ENCODE measurements at places on chromosomes 16 and 17.

- DNase-seq: no peak
These were observed 398 bp downstream of the LGALS9 start for GRCh38 chr17:27631411-27631760.

DNA sequence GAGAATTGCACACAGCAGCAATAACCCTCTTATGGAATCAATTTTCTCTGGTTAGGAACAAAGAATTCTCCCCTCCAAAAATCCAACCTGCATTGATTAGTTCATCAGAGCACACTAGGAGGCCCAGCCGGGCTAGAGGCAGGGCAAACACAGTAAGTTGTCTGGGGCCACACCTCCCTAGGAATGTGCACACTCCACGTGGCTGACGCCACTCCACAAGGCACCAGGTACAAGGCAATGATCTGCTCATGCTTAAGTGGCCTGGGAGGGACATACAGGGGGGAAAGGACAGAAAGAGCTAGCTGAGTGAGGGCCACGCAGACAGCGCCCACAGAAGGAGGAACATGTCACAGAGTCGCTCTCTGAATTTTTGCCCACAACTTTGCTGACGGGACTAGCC, 107.6 kb downstream of the SLC39A11 start:
- DNase-seq: no peak

DNA sequence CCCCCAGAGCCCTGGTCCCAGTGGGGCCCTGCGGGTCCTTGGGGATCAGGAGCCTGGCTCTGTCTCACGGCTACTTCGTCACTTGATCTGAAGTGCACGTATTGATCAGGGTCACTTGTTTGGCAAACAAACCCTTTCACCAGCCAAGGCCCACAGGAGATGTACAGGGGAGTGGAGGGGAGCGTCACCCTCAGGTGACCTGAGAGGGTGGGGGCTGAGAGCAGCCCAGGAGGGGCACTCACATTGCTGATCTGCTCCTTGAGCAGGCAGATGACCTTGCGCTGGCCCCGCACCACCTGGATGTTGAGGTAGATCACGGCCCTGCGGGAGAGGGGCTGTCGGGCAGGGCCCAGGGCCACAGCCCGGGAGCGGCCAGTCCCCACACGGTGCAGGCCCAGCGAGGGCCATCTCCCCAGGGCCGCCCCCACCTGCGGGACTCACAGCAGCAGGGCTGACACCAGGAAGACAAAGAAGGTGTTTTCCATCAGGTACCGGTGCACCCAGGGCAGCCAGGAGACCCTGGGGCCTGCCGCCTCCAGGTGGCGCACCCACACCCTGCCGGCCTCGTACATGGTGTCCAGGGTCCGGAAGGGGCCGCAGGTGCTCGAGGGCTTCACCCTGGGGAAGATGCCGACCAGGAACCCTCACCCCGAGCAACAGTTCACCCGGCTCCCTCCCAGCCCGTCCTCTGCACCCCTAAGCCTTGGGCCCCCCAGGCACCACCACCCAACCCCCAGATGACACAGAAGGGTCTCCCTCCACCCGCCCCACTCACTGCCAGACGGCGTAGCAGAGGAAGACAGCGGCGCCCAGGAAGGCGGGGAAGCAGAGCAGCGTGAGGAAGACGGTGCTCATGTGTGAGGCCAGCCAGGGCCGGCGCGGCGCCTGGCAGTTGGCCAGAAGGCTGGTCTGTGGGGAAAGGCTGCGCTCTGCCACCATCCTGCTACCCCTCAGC, 11.3 kb downstream of the TMC6 start:
- no peak for DNase-seq

DNA sequence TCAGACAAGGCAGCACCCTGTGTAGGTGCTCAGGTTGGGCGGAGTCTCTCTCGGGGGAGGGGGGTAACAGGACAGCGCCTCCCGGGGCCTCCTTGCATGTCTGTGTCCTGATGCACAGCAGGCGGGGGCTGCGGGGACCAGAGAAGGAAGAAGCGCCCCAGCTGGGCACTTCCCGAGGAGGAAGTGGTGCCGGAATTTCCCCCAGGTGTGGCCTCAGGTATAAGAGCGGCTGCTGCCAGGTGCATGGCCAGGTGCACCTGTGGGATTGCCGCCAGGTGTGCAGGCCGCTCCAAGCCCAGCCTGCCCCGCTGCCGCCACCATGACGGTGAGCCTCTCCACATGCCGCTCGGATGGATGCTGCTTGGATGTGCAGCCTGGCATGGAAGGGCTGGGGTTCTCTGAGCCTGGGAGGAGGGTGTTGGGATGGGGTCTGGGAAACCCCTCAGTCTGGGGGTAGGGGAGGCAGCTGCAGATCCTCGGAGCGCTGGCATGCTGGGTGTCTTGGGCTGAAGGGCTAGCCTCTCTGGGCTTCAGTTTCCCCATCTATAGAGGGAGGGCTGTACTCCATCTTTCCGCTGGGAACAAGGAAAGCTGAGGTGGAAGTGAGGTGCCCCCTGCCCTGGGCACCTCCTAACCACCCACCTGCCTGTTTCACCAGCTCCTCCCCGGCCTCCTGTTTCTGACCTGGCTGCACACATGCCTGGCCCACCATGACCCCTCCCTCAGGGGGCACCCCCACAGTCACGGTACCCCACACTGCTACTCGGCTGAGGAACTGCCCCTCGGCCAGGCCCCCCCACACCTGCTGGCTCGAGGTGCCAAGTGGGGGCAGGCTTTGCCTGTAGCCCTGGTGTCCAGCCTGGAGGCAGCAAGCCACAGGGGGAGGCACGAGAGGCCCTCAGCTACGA, at the start of gene IL17C:
Gene IL17C, plus strand, starts transcription at position 250 of the 908 bp plus-strand sequence. Its CDS starts 70 bp downstream, at position 320.
- no peak for DNase-seq

DNA sequence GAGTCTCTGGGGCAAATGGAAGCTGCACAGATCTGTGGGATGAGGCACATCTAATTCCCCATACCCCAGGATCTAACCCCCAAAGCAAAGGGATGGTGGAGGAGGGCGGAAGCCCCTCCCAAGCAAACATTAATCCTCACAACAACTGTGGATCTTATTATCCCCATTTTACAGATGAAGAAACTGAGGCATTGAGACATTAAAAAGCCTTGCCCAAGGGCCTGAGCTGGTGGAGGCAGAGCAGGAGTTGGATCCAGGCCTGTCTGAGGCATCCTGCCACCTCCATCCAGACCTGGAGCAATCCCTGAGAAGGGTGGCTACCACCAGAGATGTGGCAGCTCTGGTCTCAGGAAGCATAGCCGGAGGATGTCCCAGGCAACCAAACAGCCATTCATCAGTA, 17.7 kb upstream of the CBFB start:
- DNase-seq: no peak

DNA sequence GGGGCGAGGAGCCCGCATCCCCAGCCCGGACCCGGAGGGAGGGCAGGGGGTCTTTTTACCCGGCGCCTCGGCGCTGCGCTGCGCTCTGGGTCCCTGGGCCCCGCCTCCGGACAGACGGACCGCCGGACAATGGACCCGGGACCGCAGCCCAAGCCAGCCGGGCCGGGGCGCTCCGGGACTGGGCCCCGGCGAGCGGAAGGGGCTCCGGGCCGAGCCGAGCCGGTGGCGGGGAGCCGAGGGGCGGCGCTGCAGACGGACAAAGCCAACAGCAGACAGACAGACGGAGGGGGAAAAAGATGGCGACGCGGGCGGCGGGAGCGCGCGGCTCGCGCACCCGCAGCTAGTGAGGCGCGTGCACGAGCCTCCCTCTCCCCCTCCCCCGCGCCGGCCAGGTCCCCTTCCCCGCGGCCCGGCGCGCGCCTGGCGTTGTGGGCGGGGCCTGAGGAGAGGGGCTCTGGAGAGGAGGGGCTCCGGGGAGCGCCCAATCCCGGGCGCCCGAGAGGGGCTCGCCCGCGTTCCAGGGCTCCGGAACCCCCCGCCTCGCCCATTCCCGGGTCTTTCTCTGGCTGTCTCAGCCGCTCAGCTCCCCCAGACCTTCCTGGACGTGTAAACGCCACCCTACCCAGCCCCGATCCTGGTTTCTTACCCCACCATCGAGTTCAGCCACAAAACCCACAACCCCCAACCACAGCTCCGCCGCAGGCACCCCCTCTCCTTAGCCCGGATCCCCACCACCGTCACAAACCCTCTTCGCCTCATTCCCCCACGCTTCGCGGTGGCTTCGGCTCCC, at the start of gene ZNF821:
Gene ZNF821, minus strand, starts transcription at position 334 of the 790 bp plus-strand sequence. CDS start 4,236 bp downstream, outside the sequence.
- peak; percentile 79 for DNase-seq

GRCh38 chr17:40553694-40554534, 11.4 kb downstream of the CCR7 start:
- DNase-seq: peak; percentile 43

GRCh38 chr16:23934610-23935236, 98.9 kb downstream of the PRKCB start:
- DNase-seq: no peak

DNA sequence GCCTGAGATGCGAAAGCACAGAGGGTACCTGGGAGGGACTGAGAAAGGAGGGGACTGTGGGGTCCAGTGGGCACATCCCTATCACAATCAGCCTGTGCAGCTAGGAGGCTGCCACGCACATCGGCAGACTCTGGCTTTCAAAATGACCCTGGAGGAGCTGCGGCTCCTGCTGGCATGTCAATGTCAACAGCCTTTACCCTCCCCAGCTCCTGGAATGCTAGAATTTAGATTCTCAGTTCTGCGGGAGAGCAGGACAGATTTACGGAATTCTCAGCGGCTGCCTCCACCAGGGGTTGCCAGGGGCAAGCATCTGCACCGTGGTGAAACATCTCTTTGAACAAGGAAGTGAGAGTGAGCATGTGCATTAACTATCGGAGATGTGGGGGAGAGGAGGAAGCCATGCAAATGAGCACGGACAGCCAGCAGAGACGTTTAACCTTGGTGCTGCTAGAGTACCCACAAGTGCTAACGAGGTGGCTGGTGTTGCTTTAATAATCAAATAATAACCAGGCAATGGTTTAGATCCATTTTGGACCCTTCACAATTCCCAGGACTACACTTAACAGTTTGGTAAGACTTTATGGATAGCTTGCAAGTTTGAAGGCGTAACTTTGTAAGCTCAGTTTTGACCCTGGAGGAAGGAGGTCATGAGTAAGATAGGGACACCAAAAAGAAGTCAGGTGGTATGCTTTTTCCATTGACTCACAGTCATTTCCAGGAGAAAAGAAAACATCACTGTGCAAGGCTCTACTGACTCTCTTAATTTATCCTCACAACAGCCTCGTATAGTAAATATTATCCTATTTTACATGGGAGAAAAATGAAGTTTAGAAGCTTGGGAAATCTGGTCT, 54.1 kb downstream of the XYLT1 start:
- peak; percentile 74 for DNase-seq

- DNase-seq: no peak
These were observed 28.6 kb downstream of the ADAM11 start for GRCh38 chr17:44787271-44787940.

GRCh38 chr16:3881499-3881990, 1.0 kb upstream of the CREBBP start:
- DNase-seq: no peak

DNA sequence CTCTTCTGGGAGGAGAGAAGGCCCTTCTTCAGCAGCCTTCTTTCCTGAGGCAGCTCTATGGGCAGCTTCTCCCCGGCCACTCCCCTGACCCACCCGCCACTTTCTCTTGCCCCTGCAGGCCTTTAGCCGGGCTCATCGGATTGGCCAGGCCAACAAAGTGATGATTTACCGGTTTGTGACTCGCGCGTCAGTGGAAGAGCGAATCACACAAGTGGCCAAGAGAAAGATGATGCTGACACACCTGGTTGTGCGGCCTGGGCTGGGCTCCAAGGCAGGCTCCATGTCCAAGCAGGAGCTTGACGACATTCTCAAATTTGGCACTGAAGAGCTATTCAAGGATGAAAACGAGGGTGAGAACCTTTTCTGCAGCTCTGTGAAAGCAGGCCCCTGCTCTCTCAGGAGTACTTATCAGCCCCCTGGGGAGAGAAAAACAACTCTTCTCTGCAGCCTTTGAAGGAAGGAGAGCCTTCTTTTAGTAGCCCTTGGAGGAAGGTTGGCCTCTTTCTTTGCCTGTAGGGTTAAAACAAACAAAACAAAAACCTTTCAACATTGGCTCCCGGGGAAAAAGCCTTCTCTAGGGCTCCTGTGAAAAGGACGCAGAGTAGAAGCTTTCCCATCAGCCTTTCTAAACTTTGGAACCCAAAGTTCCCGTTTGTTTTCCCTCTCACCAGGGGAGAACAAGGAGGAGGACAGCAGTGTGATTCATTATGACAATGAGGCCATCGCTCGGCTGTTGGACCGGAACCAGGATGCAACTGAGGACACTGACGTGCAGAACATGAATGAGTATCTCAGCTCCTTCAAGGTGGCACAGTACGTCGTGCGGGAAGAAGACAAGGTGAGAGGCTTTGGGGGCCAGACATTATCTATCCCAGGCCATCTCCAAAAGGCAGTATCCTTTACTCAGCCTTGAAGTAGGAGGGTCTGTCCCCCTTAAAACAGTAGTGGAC, 12.7 kb downstream of the RNF227 start:
- DNase-seq: no peak

GRCh38 chr17:50618941-50619340, 15.7 kb upstream of the ABCC3 start:
- DNase-seq: no peak

DNA sequence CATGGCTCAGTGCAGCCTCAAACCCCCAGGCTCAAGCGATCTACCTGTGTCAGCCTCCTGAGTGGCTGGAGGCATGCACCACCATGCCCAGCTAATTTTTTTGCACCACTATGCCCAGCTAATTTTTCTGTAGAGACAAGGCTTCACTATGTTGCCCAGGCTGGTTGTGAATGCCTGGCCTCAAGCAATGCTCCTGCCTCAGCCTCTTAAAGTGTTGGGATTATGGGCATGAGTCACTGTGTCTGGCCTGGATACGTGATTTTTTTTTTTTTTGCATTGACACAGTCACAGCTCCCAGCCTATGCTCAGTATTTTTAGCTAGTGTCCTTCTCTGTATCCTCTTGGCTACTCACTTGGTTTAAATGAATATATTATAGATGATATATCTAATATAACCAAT, 377.0 kb upstream of the TNRC6C start:
- no peak for DNase-seq

- DNase-seq: no peak
These were observed 208.3 kb downstream of the KCNJ2 start for GRCh38 chr17:70377654-70378053.

- no peak for DNase-seq
These were observed 802.5 kb downstream of the CDH8 start for GRCh38 chr16:61233713-61234112.

DNA sequence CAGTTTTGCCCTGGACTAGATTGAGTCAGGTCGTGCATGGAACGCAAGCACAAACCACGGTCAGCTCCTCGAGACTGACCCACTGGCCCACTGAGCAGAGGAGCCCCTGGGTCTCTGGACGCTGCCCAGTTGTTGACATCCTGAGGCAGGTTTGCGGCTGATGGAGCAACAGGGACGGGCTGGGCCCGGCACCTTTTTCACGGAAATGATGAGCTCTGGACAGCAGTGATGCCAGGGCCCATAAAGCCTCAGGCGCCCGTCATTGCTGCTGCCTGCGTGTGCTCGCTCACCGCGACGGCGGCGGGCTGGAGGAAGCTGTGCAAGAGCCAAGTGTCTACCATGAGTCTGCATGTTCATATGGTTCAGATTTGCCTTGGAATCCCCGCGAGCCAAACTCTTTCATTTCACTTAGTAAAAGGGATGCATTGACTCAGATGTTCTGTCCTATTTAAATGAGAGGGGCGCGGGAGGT, 30.8 kb upstream of the CRISPLD2 start:
- no peak for DNase-seq

GRCh38 chr16:52773026-52773425, 226.1 kb upstream of the TOX3 start:
- DNase-seq: no peak

- DNase-seq: no peak
These were observed 99.9 kb downstream of the OR1D5 start for GRCh38 chr17:2963332-2964027.

GRCh38 chr16:72975809-72976437, 72.0 kb downstream of the ZFHX3 start:
- DNase-seq: no peak

GRCh38 chr16:63365649-63366304, 1329.5 kb upstream of the CDH8 start:
- DNase-seq: no peak

- DNase-seq: no peak
These were observed 25.6 kb downstream of the MGAT5B start for GRCh38 chr17:76893623-76894334.
